Vagina (tissue), 2 donors: ENCODE measurements at places on chromosomes 5 and 9.

- DNase-seq = no peak
These were observed 18.1 kb downstream of the SLC12A2 start for GRCh38 chr5:128101676-128102075.

DNA sequence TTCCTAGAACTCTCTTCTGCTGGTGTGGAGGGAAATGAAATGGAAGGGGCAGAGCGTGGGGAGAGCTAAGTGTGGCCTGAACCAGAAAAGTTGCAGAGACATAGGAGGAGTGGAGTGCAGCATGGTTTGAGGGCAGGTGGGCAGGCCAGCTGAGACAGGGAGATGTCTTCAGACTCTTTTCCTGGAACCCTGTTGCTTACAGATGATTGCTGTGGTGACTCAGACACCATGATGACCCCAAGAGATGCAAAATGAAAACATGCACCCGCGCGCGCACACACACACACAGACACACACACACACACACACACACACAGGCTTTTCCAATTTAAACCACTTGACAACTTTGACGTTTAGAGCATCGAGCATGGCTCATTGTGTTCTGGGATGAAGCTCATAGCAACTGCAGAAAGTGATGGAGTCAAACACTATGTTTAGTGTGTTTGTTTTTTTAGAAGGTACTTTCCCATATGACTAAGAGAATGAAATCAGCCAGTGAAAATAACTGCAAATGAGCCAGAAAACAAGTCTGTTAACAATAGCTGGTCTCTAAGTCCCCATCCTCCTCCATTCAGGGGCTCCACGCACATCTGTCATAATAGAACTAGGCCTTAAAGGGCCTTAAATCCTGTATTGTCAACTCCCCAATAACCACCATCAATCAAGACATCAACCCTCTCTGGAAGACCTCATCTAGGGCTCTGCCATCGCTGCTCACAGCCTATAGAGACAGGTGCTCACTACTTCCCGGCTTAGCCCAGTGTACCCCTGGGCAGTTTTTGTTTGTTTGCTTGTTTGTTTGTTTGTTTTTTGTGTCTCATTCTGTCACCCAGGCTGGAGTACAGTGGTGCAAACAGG is 9.6 kb downstream of the TMOD1 start:
- DNase-seq = peak; percentile 19

- DNase-seq = no peak
These were observed 701.7 kb downstream of the CETN3 start for GRCh38 chr5:89707891-89708290.

DNA sequence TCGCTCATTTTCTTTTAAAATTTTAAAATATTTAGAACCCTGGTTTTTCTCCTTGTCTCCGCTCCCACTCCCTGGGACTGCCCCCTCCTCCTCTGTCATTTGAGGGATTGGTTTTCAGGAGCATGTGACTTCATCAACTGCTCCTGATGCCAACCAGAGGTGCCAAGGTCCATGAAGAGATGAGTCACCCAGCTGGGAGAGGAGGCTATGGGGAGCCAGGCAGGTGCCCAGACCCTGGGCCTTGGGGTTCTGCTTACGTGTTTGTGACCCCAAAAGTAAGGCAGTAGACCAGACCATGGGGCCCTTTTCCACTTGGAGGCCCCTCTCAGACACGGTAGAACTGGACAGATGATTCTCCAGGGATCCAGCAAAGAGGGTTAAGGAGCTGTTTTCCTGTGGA is 167.0 kb downstream of the FGF18 start:
- peak; percentile 67 for DNase-seq

GRCh38 chr5:159782197-159782994 is 133.9 kb upstream of the ADRA1B start:
- no peak for DNase-seq

DNA sequence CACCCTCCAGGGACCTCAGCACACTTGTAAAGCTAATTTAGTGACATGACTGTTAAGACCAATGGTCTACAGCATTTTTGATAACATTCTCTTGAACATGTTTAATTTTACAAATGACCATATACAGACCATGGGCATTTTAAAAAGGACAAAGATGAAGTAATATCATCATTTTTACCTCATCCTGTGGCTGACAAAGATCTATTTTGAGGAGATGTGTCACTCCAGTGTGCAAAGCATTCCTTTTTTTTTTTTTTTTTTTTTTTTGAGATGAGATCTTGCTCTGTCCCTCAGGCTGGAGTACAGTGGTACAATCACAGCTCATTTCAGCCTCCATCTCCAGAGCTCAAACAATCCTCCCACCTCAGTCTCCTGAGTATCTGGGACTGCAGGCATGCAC is 118.2 kb upstream of the TBC1D2 start:
- DNase-seq = no peak

GRCh38 chr5:68115584-68115983 is 100.0 kb upstream of the PIK3R1 start:
- DNase-seq = no peak

GRCh38 chr5:127834554-127834953 is 131.4 kb downstream of the CCDC192 start:
- DNase-seq = no peak

DNA sequence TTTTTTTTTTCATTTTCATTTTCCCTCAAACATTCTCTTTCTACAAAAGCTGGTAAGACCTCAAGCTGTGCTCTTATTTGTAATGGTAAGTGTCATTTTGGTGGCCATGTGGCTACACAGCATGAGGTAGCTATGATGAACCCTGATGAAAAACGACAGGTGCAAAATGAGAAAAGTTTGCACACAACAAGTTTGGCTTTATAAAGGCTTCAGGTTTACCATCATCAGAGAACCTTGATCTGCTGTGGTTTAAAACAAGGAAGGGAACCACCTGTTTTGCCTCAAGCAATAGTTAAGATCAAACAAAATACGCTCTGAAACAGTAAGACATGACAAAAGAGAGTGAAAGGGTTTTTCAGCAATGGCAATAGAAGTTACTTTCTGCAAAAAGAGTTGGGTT is 1124.6 kb upstream of the ACO1 start:
- DNase-seq = no peak

DNA sequence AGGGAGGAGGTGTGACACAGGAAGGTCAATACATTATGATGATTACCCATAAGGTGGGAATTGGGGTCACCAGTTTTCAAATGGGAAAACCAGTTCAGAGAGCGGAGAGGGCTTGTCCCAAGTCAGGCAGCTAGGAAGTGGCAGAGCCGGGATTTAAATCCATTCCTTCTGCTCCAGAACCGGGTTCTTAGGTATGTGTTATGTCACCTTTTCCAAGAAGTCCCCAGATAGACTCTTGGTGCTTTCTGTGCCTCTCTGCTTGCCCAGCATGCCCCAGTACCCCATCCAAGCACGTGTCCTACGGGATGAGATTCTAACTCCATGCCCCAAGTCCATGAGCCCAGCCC is 69.9 kb downstream of the LMX1B start:
- DNase-seq = no peak

DNA sequence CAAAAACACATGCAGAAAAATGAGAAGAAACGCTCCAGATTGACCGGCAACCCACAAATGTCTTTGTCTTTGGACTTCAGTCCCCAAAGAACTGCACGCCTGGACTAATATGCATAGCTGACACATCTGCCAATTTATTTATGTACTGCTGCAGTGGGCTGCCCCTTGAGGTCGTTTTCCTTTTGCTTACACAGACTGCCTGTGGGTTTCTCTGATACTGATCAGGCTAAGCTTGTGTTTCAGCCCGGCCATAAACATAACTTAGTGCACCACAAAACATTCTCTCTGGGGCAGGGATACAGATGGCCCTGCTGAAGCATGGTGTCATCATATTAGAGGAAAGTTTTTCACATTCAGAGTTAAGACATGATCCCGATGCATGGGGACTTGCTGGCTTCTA is 75.4 kb downstream of the NUDT12 start:
- DNase-seq = no peak

DNA sequence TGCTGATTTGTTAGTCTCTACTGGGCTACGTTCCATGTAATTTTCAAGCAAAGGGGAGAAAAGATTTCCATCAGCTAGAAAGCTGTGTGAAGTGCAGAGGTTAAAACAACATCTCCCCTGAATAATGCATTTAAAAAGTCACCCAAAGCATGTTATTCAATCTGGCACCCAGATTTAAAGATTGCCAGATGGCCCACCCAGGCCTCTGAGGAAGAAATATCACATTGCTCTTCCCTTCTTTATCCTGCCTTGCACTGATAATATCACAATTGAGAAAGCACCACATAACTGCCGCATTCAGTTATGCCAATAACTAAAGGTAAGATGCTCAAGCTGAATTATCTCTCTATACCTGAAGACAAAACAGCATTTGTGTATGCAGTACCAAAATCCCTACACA is 119.4 kb upstream of the PUM3 start:
- no peak for DNase-seq

DNA sequence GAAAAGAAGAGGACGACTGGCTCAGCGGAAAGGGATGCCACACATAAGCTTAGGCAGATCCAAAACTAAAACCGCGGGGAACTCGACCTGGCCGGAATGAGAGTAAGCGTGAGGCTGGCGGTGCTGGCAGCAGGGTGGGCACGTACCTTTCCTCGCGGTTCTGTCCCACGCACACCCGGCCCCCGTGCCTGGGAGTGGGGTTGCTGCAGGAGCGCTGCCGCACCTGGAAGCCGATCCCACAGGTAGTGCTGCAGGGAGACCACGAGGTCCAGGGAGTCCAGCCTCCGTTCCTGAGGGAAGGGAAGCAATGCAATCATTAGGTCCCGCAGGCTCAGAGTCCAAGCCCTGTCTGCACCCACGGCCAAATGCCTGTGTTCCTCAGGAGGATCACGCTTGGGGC is 427.0 kb downstream of the SEMA5A start:
- DNase-seq = no peak

GRCh38 chr5:154447089-154447725 is 1.4 kb downstream of the SAP30L start:
- no peak for DNase-seq

DNA sequence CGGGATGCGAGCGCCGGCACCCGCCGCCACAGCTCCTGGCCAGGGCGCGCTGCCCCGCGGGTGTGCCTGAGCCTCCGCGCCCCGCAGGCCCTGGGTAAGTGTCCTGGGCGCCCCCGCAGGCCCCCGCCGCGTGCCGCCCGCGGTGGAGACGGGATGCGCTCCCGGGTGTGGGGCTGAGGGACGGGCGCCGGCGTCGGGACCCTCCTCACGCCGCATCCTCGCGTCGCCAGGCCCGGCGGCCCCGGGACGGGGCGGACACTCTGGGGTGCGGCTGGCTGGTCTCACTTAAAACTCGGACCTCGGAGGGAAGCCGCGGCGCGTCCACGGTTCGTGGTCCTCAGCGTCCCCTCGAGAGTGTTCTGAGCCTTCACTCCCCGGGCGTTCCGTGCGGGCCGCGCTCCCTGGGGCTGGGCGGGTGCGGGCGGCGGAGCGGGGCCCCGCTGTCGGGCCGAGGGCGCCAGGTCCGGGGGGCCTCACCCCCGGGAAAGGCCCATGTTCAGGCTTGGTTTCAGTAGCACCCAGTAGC is 275 bp downstream of the AHRR start:
- no peak for DNase-seq

DNA sequence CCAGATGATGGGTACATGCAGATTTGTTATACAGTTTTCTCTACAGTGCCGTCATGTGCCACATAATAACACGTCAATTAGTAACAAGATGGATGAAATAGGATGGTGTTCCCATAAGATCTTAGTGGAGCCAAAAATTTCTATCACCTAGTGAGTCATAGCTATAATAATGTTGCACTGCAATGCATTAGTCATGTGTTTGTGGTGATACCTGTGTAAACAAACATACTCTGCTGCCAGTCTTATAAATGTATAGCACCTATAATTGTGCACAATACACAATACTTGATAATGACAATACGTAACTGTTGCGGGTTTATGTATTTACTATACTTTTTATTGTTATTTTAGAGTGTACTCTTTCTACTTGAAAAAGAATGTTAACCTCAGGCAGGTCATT is 865.4 kb downstream of the MAT2B start:
- no peak for DNase-seq

DNA sequence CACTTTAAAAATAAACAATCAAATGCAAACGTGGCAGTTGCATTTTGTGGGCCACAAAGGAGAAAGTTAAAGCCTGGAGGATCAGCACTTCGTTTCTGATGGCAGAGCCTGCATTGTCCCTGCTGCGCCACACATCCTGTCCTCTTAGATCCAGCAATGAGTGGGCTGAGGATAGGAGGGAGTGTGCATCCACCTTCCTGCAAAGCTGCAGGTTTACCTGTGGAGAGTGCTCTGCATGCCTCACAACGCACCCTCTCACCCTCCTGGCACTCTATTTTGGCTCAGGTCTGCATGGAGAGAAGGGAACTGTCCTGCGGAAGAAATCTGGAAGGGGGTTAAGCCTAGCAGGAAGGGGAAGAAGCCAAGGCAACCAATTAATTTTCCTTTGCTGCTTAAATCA is 212.2 kb upstream of the SLC24A2 start:
- DNase-seq = no peak

DNA sequence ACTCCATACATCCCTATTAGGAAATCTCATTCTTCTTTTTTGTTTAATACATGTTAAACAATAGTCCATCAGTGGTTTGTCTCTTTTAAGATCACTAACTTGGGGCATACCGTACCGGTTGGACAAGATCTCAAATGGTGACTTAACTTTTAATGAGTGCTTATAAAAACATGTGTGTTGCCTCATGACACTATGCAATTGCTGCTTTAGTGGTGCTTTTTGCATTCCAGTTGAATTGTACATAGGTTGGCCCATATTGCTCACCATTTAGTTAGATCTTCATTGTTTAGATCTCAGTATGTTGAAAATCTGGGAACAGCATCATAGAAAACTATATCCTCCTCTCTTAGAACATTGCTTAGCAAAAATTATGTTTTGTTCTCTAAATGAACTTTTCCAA is 17.8 kb downstream of the C9orf85 start:
- DNase-seq = no peak

- DNase-seq = no peak
These were observed 3.1 kb downstream of the TOR1B start for GRCh38 chr9:129806061-129806460.

- DNase-seq = no peak
These were observed 378.9 kb downstream of the KCTD16 start for GRCh38 chr5:144549580-144549979.

GRCh38 chr5:80093796-80094195 is 58.6 kb downstream of the THBS4 start:
- no peak for DNase-seq

- DNase-seq = no peak
These were observed 12.1 kb upstream of the HAUS6 start for GRCh38 chr9:19114680-19115270.

DNA sequence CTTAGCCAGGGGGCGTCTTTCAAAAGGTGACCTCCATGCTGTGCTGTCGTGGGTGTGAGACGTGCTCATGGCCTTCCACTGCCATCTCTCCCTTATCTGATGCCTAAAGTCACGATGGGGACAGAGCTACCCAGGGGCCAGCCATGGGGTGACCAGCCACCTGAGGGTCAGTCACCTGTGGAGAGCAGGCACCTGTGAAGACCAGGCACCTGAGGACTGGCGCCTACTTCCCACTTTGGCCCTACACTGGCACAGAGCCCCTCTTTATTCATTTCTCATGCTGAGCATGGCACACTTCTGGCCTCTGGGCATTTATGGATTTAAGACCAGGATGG is 6.4 kb upstream of the EXOC3 start:
- no peak for DNase-seq
